ENCODE measurements at places on chromosomes 3 and 15.

DNA sequence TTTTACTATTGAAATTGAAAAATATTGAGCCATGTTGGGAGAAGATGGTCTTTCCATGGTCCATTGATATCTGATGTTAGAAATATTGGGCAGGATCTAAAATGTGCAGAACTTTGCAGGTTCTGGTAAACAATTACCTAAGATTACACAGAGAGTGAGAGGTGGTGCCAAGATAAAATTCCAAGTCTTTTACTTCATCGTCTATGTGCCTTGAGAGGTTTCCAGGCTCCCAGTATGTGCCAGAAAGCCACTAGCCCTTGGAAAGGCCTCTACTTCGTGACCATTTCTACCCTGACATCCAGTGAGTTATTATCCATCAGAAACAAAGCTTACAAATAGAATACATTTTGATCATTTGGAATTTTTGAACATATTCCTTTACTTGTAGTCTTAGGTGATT, 27.6 kb downstream of the CD200 start:
- no peak for DNase-seq

DNA sequence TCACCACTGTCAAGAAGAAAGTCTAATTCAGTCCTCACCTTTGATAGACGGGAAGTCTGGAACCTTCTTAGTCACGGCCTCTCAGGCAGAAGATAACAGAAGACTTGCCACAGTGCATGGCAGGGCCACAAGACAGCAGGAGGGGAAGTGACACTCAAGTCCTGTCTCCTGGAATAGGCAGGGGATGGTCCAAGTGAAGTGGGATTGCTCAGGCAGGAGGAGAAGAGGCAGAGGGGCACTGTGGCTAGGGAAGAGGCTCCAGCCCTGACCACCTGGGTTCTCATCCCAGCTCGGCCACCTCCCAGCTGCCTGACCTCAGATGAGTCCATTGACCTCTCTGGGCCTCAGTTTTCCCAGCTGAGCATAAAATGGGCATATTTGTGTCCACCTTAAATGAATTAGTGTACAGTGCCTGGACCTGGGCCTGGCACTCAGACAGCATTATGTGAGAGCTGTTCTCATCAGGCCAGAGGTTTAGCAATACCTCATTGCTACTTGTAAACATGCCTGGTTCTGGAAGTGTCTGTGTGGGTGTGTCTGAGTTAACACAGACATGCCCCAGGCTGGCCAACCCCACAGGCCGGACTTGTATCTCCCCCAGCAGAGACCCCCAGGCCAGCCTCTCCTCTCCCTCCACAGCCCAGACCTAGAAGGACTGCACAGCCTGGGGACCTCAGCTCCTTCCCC, 11.5 kb upstream of the PCSK6 start:
- DNase-seq, result no peak

- DNase-seq, result no peak
Measured at GRCh38 chr3:141707741-141708203, 30.3 kb upstream of the RNF7 start.

DNA sequence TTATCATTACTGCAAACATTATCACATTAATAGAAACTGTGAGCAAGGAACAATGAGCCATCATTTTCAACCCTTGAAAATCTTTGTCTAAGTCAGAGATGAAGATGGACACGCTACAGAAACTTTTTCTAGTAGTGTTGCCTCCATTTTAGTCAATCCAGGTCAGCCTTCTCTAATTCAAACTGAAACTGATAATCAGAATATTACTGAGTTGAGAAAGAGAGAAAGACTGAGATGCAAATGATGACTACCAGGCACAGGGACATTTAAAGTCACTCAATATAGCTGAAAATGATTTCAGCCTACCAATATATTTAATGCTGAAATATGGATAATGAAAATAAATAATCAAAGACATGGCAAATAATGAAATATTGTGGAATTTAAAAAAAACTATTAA, 261.4 kb downstream of the GBE1 start:
- DNase-seq, result no peak

- no peak for DNase-seq
Measured at GRCh38 chr3:183210862-183211341, 42.2 kb upstream of the B3GNT5 start.

DNA sequence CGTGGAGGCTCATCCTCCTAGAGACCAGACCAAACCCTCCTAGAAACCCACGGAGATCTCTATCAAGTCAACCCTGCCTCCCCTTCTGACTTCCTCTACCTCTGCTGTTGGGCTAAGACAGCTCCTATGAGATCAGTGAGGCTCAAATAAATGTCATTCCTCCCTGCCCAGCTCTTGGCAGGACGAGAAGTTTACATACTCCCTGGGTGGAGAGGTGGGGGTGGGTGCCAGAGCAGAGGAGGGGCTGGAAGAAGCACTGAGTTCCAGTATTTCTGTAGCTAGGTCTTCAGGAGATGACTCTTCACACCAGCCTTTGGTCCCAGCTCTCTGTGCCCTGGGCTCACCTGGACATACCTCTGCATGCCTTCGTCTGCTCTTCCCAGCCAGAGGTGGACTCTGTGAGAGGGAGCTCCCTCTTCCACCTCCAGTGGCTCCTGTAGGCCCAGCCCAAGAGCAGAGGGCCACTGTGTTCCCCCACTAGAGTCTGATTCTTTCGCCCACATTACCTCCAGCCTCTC, 42.4 kb upstream of the TLE3 start:
- no peak for DNase-seq

DNA sequence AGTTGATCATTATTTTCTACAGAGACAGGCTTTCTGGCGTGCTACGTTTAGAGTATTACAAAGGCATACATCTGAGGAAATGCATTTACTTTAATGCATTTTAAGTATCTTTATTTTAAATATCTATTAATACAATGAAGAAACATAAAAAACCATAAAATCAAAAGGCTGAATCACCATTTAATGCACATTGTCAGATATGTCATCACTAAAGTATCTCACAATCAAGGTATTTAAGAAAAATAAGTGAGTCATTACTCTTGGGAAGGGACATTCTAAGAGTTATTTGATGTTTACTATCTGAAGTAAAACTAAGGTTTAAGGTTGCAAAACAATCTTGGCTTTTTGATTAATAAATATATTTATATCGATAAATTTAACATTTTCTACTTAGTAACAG, 102.2 kb downstream of the CTNNB1 start:
- no peak for DNase-seq

DNA sequence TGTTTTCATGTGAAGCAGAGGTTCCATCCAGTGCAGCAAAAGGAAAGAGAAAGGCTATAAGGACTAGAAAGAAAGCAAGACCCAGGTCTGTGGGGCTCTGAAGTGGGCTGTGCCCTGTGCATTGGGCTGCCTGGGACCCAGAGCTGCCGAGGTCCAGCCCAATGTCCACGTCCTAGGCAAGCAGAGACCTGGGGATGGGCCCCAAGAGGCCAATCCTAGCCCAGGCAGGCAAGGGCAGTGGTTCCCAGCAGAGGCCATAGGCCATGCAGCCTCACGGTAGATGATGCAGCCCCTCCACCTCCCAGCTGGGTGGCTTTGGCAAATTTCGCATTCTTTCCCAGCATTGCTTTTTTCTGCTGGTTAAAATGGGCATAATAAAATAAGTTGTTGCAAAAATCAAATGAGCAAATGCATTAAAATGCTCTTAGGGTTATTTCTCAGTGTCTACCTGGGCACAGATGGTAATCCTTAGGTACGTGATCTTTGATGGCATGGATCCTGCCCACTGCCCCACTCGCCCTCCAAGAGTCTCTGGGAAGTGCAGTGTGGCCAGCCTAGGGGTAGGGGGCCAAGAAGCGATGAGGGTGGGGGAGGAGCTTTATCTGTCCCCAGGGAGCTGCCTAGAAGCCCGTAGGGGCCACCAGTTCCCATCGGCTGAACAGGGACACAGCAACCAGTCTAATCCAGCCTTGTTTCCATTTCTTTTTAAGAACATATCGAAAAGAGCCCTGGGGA, 22.3 kb upstream of the GP9 start:
- no peak for DNase-seq

DNA sequence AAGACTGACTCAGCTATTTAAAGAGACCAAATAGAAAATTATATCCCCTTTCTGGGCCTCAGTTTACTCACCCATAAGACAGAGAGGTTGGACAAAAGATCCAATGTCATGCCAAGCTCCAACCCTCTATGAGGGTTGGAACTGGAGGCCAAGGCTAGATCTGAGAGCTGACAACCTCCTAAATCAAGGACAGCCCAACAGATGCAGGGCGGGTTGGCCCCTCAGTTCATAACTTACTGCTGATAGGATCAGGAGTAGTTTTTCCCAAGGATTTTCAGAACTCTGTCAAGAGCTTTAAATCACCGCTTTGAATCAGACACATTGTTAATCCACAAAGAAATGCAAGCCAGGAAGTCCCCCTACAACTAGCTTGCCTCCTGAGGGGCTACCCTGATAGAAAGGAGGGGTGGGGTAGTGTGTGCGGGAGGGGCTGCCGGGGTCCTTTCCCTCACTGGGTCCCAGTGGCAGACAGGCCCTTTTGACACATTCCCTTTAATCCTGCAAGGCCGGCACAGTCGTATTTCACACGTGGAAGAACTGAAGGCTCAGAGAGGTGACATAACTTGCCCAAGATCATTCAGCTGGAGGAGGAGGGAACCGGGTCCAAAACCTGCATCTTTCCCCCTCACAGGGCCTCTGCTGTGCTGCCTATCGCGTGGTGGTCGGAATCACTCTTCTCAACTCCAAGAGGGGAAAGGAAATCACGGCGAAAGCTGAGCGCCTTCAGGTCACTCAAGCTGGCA, 21.4 kb downstream of the BMF start:
- no peak for DNase-seq

DNA sequence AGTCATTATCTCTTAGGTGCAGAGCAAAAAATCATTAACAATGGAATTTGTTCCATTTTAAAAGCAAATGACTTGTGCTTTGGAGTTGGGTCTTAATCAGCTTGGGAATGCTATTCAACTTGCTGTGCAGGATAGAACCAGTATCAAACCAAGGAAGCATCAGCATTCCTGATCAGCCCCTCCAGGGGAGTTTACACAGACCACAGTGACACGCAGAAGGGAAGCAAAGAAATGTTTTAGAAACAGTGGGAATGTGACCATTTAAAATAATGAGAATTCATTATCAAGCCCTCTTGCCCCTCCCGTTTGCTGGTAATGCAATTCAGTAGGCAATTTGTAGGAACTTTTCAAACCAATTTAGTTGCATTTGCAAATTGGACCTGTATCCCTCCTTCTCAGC, 155.1 kb downstream of the LRTM1 start:
- no peak for DNase-seq
